ENCODE measurements at places on chromosomes 7 and 10. TPM values are rescaled to one million over a fixed set of nuclear protein-coding genes. Genes with fewer than 3 reads are reported as not detected.

- no peaks in the 10 kb centered on the region for H3K36me3 ChIP-seq
- no peak overlapping the region for H3K4me3 ChIP-seq
- no peak overlapping the region for H3K27ac ChIP-seq
- H3K27me3 ChIP-seq: no peaks in the 10 kb centered on the region
- DNase-seq: no peak
These were observed 399.6 kb downstream of the PLXNA4 start for GRCh38 chr7:132176719-132177118.

- H3K4me1 ChIP-seq: no peaks in the 10 kb centered on the region
- no peak overlapping the region for H3K4me3 ChIP-seq
- H3K36me3 ChIP-seq: no peaks in the 10 kb centered on the region
These were observed 445.9 kb upstream of the LRRN3 start for GRCh38 chr7:110645060-110645459.

DNA sequence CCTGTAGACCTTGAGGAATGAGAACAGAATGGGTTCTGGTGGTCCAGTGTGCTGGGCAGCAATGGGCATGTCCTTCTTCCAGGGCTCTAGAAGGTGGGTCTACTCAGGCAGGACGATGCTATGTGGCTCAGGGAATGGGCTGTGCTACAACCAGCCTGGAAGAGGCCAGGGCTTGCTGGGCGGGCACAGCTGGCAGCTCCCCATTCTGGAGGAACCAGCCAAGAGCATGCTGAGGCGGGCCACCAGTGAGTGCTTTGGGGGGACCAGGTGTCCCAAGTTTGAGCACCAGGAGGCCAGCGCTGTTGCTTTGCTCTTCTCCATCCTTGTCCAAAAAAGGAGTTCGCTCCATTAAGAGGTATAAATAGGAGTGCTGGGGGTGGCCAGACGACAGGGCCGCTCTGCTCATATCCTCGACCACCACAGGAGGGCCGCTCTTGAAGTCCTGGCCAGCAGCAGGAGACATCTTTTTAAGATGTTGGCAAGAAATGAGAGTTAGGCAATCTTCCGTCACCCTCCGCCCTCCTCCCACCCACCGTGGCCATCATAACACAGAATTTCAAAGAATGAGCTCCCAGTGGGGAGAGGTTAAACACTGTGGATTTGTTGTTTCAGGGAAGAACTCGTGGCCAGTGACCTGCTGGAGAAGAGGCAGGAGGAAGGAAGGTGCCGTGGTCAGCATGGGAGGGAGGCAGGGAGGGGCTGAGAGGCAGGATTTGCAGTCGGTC is 141.3 kb downstream of the GRK5 start:
- no peaks in the 10 kb centered on the region for H3K27me3 ChIP-seq
- peaks cover 34% of the 10 kb centered on the region for H3K4me1 ChIP-seq
- H3K4me3 ChIP-seq: no peak overlapping the region

Gene RET
- 1.0 TPM for total RNA-seq

DNA sequence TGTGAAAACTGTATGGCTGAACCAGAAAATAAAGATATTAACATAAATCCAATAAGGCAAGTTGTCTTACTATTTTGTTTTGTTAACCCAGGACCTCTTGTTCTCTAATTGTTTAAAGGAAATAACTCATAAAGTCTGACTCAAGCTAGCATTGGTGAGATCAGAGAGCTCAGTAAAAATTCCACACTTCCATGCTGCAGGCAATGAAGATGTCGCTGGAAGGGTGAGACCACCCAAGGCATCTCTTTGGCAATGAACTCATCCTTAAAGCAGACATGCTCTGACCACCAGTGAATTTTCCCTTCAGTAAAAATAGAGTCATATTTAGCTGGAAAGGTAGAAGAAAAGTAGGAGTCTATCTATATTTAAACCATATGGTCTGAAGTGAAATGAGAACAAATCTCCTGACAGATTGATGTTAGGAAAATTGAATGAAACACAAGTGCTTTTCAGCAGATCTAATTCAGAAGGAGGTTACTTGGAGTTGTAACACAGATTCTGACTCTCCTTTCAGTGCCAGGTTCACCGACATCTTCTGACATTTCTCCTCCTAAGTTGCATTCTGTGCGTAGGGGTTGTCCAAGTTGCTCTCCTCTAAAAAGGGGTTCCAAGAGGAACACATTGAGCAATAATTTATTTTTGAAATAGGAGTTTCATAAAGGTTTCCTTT is 32.8 kb upstream of the VIPR2 start:
- no peak overlapping the region for H3K27ac ChIP-seq
- DNase-seq: no peak
- H3K36me3 ChIP-seq: no peaks in the 10 kb centered on the region
- H3K27me3 ChIP-seq: no peaks in the 10 kb centered on the region
- H3K4me3 ChIP-seq: no peak overlapping the region

Gene SHOC2
- total RNA-seq: 58.4 TPM

- DNase-seq: no peak
- H3K36me3 ChIP-seq: no peaks in the 10 kb centered on the region
- H3K4me1 ChIP-seq: no peaks in the 10 kb centered on the region
- H3K4me3 ChIP-seq: no peak overlapping the region
- H3K27me3 ChIP-seq: no peaks in the 10 kb centered on the region
These were observed 21.3 kb downstream of the ZEB1 start for GRCh38 chr10:31340343-31340742.

- DNase-seq: no peak
- H3K4me1 ChIP-seq: peaks cover 18% of the 10 kb centered on the region
- H3K4me3 ChIP-seq: no peak overlapping the region
- H3K27me3 ChIP-seq: no peaks in the 10 kb centered on the region
- no peaks in the 10 kb centered on the region for H3K36me3 ChIP-seq
These were observed 731 bp upstream of the CRPPA start for GRCh38 chr7:16422103-16422435.

Gene CFTR
- 28.0 TPM for total RNA-seq

DNA sequence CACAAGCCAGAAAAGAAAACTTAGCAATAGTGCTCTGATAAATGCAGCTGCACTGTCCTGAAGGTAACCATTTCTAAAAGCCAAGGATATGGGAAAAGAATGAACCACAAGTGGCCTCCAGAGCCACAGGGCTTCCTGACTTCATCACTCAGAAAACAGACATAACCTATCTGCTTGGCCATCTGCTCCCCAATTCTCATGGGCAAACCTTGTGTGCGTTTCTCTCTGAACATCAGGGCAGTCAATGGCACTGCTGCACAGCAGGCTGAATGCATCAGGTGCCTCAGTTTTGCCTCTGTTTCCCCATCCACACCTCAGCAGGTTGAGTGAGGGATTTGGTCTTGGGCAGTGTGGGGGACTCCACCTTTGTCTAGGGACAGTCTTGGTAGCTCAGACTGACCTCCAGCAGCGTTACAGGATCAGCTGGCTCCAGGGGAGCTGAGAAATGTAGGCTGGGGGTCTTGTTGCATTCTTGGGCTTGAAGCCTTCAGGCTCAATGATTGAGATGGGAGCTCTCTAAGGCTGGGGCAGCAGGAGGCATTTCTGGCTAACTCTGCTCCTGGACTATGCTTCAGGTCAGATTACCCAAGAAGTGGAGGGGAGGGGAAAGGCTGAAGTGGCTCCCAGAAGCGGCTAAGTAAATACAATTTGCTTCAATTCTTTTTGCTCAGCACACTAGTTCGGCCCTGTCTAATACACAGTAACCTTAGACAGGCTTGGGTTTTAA is 23.6 kb upstream of the PDLIM1 start:
- peaks cover 28% of the 10 kb centered on the region for H3K4me1 ChIP-seq
- H3K4me3 ChIP-seq: no peak overlapping the region

DNA sequence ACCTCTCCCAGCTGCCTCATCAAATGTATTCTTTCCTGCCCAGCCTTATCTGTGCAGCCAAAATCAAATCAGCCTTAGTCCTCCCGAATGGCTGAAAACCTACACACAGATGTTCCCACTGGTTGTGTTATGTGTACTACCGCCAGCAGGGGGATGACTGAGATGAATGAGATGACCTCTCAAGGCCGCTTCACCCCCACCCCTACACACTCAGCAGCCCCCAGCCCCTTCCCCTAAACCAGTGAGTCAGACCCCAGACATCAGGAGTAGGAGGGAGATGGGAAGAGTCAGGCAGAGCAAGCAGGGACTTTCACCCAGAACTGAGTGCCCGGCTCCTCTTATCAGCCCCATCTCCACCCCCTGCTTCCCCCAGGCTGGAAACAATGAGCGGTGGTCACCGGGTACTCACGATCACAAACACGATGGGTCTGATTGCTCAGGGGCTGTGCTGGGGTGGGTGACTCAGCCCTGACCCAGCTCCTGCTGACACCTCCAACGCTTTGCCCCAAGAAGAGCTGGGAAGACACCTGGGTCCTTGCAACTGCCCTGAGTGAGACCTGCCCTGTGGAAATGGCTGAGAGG is 6.5 kb upstream of the C10orf105 start:
- no peak for DNase-seq
- H3K36me3 ChIP-seq: no peaks in the 10 kb centered on the region
- no peaks in the 10 kb centered on the region for H3K27me3 ChIP-seq
- H3K4me1 ChIP-seq: peaks cover 39% of the 10 kb centered on the region

Gene SPDYE17
- total RNA-seq: not detected

DNA sequence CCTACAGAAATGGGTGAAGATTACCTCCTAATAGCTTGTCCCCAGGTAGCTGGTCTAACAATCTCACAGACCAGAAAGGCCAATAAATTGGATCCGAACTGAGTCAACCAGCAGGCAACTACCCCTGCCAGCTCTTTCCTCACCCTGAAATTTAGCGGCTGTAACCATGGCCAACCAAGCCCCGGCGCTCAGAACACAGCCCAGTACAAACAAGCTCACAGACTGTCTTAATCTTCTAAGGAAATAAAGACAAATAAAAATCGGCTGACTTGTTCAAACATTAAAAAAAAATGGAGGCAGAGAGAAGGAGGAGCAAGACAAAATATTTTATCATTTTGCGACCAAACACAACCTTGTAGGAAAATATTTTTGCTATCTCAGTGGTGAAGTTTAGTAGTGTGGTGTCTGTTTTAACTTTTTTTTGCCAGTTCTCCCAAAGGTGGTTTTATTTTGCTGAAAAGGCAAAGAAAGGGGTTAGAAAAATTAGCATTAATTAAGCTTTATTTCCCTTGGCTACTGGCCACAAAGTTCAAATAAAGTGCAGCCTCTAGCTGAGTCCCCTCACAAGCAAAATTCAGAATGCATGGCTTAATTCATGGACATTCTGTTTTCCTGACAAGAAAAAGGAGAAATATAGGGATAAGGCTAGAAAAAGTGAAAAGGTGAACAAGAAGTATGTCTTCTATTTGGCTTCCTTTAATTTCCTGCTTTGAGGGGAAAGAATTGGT is 313.0 kb upstream of the NPVF start:
- no peak overlapping the region for H3K27ac ChIP-seq
- H3K36me3 ChIP-seq: no peaks in the 10 kb centered on the region
- H3K27me3 ChIP-seq: no peaks in the 10 kb centered on the region
- no peak overlapping the region for H3K4me3 ChIP-seq

- no peaks in the 10 kb centered on the region for H3K36me3 ChIP-seq
- H3K4me3 ChIP-seq: no peak overlapping the region
- H3K27ac ChIP-seq: no peak overlapping the region
- no peak for DNase-seq
- H3K4me1 ChIP-seq: no peaks in the 10 kb centered on the region
These were observed 212.8 kb downstream of the PTN start for GRCh38 chr7:137130751-137131158.

- H3K36me3 ChIP-seq: no peaks in the 10 kb centered on the region
- no peaks in the 10 kb centered on the region for H3K27me3 ChIP-seq
- no peak for DNase-seq
These were observed 165.4 kb downstream of the SUGCT start for GRCh38 chr7:40300146-40300670.

- H3K36me3 ChIP-seq: no peaks in the 10 kb centered on the region
- no peaks in the 10 kb centered on the region for H3K4me1 ChIP-seq
- H3K4me3 ChIP-seq: no peak overlapping the region
- no peak overlapping the region for H3K27ac ChIP-seq
- no peak for DNase-seq
These were observed 12.7 kb downstream of the CHN2 start for GRCh38 chr7:29207162-29207801.

DNA sequence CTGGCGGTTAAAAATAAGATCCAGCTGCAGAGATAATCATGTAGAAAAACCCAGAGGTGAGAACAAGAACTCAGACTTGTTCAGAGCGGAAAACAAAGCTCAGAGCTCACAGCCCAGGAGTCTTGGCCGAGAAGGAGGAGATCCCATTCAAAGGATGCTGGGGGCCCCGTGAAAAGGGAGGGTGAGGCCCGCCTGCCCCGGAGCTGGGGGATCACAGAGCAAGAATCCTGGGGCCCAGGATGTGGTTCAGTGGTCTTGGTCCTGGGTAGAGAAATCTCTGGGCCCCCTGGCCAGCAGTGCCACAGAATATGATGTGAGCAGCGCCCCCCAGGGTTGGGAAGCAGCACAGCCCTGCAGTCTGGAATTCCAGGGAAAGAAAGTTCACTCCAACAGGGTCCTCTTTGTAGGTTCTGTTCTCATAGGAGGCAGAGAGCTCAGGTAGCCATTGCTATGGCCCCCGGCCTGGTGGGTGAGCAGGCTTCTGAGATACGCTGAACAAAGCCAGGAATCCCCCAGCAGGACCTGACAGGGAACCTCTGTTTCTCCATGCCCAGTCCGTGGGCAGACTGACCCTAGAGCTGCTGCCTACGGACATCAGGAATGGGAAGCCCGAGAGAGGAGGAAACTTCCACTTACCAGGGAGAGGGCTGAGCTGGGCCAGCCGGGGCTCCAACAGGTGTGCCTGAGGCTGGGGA is 77.7 kb upstream of the GNA12 start:
- no peak overlapping the region for H3K4me3 ChIP-seq
- no peaks in the 10 kb centered on the region for H3K27me3 ChIP-seq

GRCh38 chr7:128833148-128833945 is 3.1 kb downstream of the FLNC start:
- peaks cover 42% of the 10 kb centered on the region for H3K27me3 ChIP-seq
- no peak for DNase-seq
- H3K4me3 ChIP-seq: no peak overlapping the region

DNA sequence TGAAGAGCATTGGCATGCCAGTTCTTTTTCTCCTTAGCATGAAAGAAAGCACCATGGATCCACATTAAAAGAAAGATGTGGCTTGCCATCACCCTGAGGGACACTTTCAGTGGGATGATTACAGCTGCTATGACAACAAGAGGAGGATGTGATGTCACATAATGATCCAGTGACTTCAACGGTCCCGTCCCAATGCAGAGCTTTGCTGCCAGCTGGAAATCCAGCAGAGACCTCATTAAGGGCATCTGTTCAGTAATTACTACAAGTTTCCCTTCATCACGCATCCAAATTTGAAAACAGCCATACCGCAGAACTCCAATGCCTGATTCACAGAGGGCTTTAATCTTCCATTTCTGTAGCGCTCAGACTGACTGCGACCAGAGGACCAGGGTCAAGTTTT is 206.6 kb downstream of the LSM5 start:
- DNase-seq: no peak
- no peaks in the 10 kb centered on the region for H3K27me3 ChIP-seq
- no peaks in the 10 kb centered on the region for H3K4me1 ChIP-seq
- no peak overlapping the region for H3K27ac ChIP-seq
- no peak overlapping the region for H3K4me3 ChIP-seq

DNA sequence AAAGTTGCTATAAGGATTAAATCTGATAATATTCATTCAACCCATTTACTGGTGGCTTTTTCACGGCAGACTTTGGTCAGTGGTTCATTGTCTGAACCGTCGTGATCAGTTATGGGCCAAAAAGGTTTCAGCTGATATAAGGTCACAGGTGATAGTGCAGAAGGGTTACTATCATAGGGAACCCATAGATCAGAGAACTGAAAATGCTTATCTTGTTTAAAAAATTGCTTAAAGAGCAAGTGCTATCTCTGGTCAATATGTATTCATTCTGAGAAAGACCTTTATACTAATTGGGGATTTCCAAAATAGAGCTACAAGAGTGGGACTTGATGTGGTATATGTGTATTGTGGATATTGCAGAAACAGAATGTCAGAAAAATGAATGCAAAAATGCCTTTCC is 147.8 kb upstream of the SEMA3E start:
- no peak overlapping the region for H3K4me3 ChIP-seq
- no peaks in the 10 kb centered on the region for H3K27me3 ChIP-seq
- H3K36me3 ChIP-seq: no peaks in the 10 kb centered on the region
- H3K4me1 ChIP-seq: no peaks in the 10 kb centered on the region
- no peak overlapping the region for H3K27ac ChIP-seq
- DNase-seq: no peak

Gene CFAP43
- 0.75 TPM for total RNA-seq

Gene OR2F1
- total RNA-seq: not detected
